Stimulated activated CD8-positive, alpha-beta memory T cell treated with anti-CD3 and anti-CD28 coated beads, Interleukin-4, amount 100 ng/mL, for 4 hours (primary cell): ENCODE measurements at places on chromosomes 12 and 14.

GRCh38 chr12:8951744-8952143, 2.3 kb upstream of the M6PR start:
- no peak for DNase-seq

GRCh38 chr12:21223930-21224329, 92.9 kb downstream of the SLCO1B1 start:
- DNase-seq = no peak

DNA sequence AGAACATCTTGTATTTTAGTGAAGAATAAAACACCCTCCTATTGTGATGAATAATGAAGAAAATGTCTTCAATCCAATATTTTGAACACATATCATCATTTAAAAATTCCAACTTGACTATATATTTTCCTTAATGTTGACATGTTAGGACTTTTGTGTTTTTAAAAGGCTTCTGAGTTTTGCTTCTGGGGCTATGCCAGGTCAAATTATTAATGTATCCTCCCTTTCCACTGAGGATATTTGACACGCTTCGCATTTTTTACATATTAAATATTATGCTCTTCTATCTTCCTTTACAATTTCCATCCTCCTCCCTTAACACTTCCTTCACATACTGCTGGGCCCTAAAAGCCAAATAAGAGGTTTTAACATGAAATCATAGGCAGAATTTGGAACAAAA, 20.6 kb downstream of the RERG start:
- DNase-seq = no peak

DNA sequence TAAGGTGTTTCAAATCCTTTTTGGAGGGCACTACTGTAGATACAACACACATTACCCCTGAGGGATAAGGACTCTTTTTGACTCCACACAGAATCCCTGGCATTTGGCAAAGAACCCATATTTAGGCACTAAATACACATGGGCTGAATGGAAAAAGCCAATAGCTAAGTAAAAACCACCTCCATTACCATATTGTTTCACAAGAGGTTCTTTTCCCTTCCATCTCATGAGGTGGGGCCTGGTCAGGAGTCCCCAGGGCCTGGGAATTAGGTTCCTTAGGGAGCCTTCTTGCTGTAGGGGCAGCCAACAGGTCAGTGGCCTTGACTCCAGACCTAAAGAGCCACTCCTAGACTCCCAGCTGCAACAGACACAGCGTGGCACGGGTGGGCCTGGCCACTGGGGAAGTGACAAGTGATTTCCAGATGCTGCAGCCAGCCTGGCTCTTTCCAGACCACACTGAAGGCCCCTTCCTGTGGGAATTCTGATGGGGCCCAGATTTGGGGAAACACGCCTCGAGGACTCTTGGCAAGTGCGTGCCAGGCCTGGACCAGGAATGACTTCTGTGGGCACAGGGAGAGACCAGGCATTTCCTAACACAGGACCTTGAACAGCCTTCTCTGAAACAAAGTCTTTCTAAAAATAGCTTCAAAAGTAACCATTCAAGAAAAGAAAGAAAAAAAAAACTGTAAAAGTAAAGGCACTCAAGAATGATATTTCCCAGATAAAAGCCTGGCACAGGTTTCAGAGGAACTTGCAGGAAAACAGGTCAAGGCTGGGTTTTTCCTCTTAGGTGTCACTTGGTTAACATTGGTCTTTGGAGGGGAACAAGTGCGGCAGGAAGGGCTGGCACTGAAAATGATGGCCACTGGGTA, 18.1 kb downstream of the SSH1 start:
- no peak for DNase-seq

GRCh38 chr12:50265770-50266524, 17.4 kb downstream of the LIMA1 start:
- no peak for DNase-seq
